ENCODE measurements at places on chromosomes 1 and 21. TPM values are rescaled to one million over a fixed set of nuclear protein-coding genes. Genes with fewer than 3 reads are reported as not detected.

LZIC gene
- total RNA-seq: 21.5 TPM

SPOCD1 gene
- not detected for total RNA-seq

OR2L5 gene
- total RNA-seq: not detected

CHRNB2 gene
- total RNA-seq: not detected

ZMYND12 gene
- 0.79 TPM for total RNA-seq

OR2L2 gene
- total RNA-seq: 0.52 TPM

ELAPOR1 gene
- 1.7 TPM for total RNA-seq

TNFSF4 gene
- total RNA-seq: 1.5 TPM

KIAA0040 gene
- total RNA-seq: 93.6 TPM

CCDC17 gene
- 8.2 TPM for total RNA-seq

TMEM61 gene
- not detected for total RNA-seq

CFHR2 gene
- total RNA-seq: not detected

CD1B gene
- not detected for total RNA-seq

SPATA1 gene
- total RNA-seq: 8.6 TPM

SRSF11 gene
- total RNA-seq: 322 TPM

CD247 gene
- 2.5 TPM for total RNA-seq

UTP25 gene
- total RNA-seq: 17.1 TPM

CELA2B gene
- not detected for total RNA-seq

LCE2B gene
- total RNA-seq: not detected

FCRLB gene
- 3.8 TPM for total RNA-seq

MAP7D1 gene
- total RNA-seq: 66.4 TPM

KRTAP19-1 gene
- not detected for total RNA-seq

PLEKHG5 gene
- total RNA-seq: 0.20 TPM

CDC7 gene
- total RNA-seq: 7.4 TPM

TNNI3K gene
- total RNA-seq: 0.52 TPM

FAM163A gene
- total RNA-seq: not detected

SELE gene
- not detected for total RNA-seq

CD84 gene
- total RNA-seq: 63.9 TPM

SERTAD4 gene
- total RNA-seq: not detected

SYT14 gene
- not detected for total RNA-seq

REN gene
- total RNA-seq: not detected

KCTD3 gene
- total RNA-seq: 2.6 TPM

TLR5 gene
- total RNA-seq: not detected

PCAT6 gene
- 1.6 TPM for total RNA-seq

ETNK2 gene
- total RNA-seq: 2.8 TPM

ATAD3A gene
- total RNA-seq: 22.9 TPM

TNFAIP8L2 gene
- 17.6 TPM for total RNA-seq

GREM2 gene
- total RNA-seq: not detected

OPTC gene
- total RNA-seq: not detected

KCNJ6 gene
- total RNA-seq: not detected

MTHFR gene
- 109 TPM for total RNA-seq

ZSWIM5 gene
- 1.7 TPM for total RNA-seq

AIM2 gene
- total RNA-seq: 68.4 TPM

OLIG2 gene
- total RNA-seq: not detected

MYOG gene
- not detected for total RNA-seq

RAB42 gene
- total RNA-seq: not detected

RUNX3 gene
- total RNA-seq: 127 TPM

MANEAL gene
- 7.8 TPM for total RNA-seq

SH3BGR gene
- total RNA-seq: 1.7 TPM

TRIM46 gene
- total RNA-seq: 2.6 TPM

RIPPLY3 gene
- total RNA-seq: not detected

HTR1D gene
- total RNA-seq: not detected

PDZK1 gene
- total RNA-seq: not detected

KRTAP12-2 gene
- not detected for total RNA-seq

NPL gene
- 3.4 TPM for total RNA-seq
